ENCODE measurements at places on chromosomes 12 and 14.

DNA sequence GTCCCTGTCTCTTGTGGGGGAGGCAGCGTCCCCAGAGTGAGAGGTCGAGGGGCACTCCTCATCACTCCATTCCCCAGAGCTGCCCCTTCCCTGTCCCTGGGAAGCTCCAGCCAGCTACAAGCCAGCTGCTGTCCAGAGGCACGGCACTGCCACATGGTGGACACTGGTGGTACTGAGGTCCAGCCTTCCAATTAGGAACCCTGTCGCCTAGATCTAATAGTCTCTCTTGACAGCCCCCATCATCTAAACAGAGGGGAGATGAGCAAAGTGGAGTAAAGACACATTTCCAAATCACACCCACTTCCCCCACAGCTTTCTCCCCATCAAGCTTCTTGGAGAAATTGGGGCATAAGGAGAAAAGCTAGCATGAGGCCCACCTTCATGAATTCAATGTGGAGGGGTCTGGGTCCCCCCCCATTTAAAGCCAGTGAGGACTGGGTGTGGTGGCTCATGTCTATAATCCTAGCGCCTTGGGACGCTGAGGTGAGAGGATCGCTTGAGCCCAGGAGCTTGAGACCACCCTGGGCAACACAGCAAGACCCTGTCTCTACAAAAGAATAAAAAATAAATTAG is 2.1 kb upstream of the INHBE start:
- no peak for DNase-seq

GRCh38 chr12:61412201-61412600 is 848.0 kb upstream of the USP15 start:
- DNase-seq: no peak

DNA sequence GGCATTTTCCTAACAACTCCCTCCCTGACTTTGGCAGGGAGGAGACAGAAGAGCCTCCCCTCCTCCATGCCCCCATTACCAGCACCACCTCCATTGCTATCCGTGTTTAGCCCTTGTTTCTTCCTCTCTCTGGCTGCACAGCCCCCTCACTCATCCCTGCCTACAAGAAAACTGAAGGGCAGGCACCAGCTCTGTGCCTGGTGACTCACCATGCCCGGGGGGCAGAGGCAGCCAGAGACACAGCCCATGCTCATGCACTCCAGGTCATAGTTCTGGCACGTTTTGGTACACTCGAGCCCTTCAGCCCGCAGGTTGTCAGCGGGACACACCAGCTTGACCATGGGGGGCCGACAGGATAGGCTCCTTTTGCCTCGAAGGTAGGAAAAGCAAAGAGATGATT is 80.4 kb downstream of the VWF start:
- no peak for DNase-seq

DNA sequence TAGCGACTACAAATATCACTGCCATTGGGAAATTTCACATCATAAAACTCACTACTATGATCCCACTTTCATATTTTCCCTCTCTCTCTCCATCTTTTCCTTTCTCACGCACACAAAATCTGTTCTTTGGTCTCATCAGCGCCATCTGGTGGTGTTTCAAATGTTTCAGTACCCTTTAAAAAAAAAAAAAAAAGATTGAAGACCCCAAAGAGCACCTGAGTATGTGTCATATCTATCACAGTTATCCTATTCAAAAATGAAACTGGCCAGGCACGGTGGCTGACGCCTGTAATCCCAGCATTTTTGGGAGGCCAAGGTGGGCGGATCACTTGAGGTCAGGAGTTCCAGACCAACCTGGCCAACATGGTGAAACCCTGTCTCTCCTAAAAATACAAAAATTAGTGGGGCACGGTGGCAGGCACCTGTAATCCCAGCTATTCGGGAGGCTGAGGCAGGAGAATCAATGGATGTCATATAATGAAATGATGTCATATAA is 72.4 kb downstream of the TTC9 start:
- DNase-seq: no peak

- DNase-seq: no peak
Measured at GRCh38 chr12:53184828-53185227, 4.1 kb upstream of the CSAD start.

DNA sequence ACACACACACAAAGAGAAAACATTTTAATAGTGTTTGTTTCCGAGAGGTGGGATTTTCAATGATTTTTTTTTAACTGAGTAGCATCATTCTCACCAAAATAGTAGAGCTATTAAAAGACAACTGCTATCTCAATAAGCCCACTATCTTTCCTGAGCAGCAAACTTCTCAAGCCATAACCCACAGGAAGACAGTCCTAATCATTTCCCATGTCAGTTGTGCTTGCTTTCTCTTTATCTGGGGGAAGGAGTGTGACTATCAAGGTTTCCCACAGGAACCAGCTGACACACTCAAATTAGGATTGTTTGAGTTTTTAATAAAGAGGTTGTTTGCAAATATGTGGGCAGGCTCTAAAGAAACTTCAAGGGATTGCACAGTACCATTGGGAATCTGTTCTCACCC is 4.9 kb upstream of the MAX start:
- no peak for DNase-seq

- no peak for DNase-seq
Measured at GRCh38 chr14:50714450-50715073, 46.5 kb upstream of the SAV1 start.

- DNase-seq: no peak
Measured at GRCh38 chr12:33529810-33530209, 90.2 kb upstream of the SYT10 start.

DNA sequence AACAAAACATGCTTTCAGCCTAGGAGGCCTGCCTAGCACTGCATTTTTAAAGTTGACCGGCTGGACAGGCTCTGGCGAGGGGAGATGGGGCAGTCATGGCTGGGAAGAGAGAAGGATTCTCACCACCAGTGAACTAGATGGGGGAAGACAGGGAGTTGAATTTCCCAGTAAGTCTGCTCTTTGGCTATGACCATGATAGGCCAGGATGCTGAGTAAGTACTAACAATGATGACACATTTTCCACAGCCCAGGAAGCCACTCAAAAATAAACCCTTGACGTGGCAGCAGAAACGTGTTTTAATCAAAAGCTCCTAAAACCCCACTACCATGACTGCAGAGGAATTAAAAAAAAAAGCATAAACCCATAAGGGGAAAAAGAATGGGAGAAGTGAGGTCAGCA is 19.0 kb downstream of the KCTD10 start:
- no peak for DNase-seq

DNA sequence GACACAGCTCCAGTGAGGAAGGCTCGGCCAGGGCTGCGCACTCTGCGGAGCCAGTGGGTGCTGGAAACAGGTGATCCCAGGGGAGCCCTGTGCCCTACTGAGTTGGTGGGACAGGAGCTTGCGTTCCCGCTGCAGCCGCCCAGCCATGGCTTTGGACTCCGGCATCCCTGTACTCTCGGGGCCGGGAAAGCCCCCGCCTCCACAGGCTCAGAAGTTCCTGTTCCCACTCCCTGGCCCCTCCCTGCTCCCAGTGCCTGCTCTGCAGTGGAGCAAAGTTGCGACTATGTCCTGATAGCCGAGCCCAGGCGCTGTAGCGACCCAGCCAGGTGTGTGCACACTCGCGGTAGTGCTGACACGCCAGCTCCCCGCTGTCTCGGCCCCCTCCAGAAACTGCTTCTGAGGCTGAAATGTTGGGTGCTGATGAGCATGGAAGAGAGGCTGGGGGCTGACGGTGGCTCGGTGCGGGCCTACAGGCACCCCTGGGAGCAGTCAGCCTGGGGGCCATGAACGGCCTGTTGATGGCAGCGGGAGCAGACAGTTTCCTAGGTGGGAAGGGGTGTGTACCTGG is 344.6 kb upstream of the MGAT4C start:
- DNase-seq: no peak

- no peak for DNase-seq
Measured at GRCh38 chr14:26276757-26277156, 321.1 kb downstream of the NOVA1 start.

GRCh38 chr14:61475316-61475715 is 153.9 kb downstream of the PRKCH start:
- no peak for DNase-seq

DNA sequence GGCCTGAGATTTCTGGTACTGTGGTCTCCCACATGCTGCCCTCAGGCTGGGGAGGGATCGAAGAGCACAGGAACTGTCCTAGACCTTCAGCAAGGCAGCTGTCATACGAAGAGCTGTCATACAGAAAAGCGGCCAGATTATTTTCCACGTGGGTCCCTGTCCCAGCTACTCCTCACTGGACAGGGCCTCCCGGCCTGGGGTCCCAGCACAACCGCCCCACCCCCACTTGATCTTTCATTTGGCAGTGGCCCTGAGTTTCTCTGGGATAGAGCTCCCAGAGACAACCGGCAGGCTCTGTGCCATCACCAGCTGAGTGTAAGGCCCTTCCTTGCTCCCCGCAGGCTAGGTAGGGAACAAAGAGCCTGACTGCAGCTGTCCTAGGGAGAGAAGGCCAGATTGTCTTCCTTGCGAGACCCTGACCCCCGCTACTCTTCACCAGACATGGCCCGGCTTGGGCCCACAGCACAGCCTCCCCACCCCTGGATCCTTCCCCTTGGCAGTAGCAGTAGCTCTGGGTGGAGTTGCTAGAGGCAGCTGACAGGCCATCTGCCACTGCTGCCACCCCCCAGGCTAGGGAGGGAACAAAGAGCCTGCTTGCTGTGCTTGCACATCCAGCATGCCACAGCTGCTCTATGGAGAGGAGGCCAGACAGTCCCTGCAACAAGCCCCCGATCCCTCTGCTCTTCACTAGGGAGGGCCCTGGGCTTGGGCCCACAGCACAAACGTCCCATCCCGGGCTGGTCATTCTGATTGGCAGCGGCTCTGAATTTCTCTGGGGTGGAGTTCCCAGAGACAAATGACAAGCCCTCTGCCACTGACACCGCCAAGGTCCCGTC is 3.1 kb upstream of the OR4N2 start:
- DNase-seq: no peak

DNA sequence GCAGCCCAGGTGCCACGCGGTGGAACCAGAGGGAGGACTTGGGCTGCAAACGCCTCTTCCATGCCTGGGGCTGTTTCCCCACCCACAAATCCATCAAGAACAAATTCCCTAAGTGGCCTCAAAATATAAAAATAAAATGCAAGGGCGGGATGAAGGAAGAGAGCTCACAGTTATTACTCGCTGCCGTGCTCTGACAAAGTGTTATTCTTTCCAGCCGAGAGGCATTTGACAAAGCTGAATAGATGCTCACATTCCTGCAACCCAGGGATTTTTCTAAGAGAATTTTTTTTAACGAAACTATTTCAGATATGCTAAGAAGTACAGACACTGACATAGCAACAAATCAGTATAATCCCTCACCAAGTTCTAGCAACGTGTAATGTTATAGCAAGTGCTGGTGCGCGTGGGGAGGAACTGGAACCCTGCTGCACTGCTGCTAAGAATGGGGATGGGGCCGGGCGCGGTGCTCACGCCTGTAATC is 70.7 kb downstream of the SCARB1 start:
- no peak for DNase-seq

DNA sequence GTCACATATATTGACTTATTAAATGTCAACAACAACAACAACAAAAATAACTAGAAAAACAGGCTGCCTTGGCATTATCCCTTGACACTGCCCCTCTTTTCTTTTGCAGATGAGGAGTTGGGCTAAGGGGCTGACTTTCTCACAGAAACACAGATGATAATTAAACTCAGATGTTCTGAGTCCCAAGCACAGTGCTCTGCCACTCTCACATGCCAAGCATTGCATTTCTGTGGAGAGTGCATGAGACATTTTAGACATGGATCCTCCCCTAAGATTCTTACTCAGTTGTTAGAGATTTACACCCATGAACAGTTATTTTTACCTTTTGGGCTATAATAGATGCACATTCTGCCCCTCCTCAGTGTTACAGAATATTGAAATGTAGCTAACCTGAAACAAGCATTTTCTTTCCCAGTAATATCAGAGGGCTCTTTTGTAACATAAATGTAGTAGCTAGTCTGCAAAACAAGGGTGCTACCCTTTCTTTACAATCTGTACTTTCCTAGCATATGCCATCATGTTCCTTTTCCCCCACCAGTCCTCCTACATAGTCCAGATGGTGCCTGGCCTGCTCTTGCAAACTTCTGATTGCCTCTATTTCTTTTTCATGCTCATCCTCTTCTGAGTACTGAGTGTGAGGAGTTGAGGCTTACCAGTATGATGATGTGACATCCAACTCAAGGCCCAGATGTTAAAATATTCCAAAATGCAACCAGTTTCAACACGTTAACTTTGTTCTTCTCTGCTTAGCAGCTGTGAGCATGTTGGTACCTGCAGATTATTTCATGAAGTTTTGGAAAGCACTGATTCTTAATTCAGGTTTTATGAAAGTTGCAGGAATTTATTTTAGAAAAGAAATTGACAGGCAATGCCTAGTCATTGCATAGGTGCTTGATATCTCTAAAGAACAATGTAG is 125.0 kb upstream of the ATP2B1 start:
- DNase-seq: no peak

DNA sequence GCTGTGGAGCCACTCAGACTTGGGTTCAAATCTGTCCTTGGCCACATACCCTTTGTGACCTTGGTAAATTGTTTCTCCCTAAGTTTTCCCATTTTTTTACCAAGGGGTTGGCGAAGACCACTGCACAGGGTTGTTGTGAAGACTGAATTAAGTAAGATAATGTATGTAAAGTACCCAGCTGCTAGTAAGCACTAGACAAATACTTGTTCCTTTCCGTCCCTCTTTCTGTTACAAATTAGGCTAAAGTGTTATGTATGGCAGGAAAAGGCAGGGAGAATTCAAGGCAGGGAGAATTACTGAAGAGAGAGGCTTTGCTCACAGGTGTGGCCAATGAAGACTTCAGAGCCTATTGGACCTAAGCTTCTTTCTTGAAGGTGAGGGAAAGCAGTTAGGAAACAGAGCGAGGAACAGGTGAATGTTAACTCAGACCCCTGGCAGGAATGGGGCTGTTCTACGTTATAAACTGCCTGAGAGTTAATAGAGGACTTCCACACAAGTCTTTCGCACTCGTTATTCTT is 25.9 kb downstream of the ABHD12B start:
- DNase-seq: no peak

- DNase-seq: no peak
Measured at GRCh38 chr14:35669782-35670181, 135.8 kb downstream of the INSM2 start.

- no peak for DNase-seq
Measured at GRCh38 chr12:88202500-88202899, 60.4 kb downstream of the TMTC3 start.

GRCh38 chr14:33836203-33836899 is 114.5 kb downstream of the EGLN3 start:
- DNase-seq: no peak

DNA sequence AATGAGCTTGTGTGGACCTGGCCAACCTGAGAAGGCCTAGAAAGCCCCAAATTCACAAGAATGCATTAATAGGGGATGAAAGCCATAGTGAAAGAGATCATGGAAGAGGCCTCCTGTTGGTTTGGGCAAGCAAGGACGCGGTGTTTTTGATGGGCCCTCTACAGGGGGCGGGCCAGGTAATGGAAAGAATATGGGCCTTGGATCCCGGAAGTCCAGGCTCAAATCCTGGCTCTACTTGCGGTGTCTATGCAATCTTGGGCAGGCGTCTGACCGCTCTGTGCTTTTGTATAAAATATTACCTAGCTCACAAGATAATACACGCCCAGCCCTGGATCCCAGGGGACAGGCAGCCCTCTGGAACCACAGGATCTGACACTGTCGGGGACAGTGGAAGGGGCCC is 41.1 kb upstream of the CLMN start:
- no peak for DNase-seq

All from central memory CD8-positive, alpha-beta T cell (primary cell).